GM12865 (cell line): ENCODE measurements at places on chromosomes 11 and 22.

DNA sequence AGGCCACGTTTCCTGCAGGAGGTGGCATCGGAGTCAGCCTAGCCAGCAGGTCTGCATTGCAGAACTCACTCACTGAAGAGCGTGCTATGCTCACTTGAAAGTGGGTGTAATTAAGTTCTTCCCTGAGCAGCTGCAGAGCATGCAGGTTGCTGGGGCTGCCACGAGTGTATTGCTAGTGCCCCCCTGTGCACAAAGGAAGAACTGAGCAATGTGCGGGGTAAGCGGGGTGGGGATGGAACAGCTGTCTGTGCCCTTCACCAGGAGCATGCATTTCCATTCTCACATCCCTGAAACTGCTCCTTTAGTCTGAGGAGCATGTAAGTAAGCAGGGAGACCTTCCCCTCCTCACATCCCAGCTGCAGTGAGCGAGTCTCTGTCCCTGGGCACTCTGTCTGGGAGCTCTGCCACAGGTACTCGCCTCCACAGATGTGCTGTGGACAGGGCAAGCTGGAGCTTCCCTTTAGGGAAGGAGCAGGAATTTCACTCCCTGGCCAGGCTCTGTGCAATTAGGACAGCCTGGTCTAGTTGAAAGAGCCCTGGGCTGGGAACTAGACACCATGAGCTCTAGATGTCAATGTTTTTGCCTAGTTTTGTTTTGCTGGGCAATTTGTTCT, 1031.8 kb downstream of the NTM start:
- peak; percentile 82 for DNase-seq

DNA sequence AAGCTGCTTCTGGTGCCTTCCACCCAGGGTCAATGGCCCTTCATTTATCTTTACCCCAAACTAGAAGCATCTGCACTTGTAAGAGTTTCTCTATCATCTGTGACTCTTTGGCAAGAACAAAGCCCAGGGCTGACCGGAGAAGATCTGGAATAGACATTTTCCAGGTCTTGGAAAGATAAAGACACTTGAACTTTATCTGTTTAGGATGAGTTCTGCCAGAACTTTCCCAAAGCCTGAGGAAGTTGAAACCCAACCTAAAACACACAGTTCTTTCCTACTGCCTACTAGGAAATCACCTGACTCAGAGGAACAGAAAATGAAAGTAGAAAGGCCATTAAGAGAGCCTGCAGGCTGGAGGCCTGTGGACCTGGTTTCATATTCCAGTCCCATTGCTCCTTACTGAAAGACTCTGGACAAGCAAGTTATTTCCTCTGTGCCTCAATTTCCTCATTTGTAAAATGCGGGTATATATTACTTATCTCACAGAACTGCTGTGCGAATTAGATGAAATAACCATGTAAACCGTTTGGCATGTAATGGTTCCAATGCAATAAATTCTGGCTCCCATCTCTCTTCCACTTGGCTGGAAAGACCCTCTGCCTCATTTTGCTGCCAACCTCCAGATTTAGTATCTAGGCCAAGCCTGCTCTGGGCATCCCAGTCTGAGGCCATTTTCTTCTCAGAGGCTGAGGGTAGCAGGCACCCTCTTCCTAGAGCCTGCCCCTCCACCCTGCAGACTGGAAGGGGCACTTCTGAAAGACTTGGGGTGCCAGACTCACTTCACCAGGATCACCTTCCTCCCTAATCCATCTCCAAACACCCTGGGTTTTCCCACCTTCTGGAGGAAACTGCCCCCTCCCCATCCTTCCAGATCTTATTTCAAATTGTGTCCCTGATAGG, 1.2 kb downstream of the UBE2L6 start:
- DNase-seq: peak; percentile 76

DNA sequence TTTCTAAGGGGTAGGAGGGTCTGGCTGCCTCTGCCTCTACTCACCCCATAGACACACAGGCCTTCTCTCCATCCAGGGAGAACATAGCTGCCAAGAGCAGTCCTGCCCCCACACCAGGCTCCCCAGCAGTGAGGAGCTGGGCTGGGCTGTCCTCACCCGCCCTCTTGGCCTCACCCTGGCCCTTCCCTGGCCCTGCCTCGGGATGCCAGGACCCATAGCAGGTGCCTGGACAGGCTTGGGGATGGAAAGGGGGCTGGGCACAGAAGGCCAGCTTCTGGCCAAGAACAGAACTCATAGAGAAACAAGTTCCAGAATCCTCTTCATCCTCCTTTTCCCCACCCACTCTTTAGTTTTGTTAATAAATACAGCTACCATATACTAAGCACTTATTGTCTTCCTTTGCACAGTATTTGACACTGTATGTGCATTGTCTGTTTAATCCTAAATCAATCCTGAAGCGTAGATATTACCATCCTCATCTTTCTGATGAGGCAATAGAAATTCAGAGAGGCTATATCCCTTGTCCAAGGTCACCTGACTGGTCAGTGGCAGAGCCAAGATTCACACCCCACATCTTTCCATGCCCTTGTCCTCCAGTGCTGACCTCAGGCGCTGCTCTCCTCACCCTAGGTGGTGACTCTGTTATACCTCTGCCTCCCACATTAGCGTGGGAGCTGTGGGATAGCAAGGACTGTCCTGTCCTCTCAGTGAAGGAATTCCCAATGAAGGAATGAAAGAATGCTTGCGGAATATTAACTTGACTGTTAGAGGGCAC, 22.0 kb upstream of the MYOD1 start:
- DNase-seq: no peak

GRCh38 chr11:124834526-124835180, 30.6 kb upstream of the ROBO3 start:
- DNase-seq: no peak

- no peak for DNase-seq
Observed at GRCh38 chr22:20011993-20012740, 4.5 kb downstream of the ARVCF start.

GRCh38 chr22:17562906-17563870, at the start of gene SLC25A18:
SLC25A18 (plus strand) TSS chr22:17563498; CDS start chr22:17579945, 16,447 bp downstream.
- DNase-seq: no peak

DNA sequence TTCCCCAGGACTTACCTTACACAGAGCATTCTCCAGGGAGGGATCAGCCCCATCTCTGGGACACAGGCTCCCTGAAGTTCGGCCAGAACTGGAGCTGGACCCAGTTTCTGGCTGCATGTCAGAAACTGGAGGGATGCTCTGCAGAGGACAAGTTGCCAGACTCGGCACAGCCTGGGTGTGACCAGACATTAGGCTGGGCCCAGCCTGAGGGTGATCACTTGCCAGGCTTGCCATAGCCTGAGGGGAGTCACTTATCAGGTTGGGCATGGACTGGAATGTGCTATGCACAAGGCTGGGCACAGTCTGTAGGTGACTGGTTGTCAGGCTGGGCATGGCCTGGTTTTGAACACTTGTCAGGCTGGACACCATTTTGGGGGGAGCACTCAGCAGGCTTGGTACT, 30.7 kb upstream of the STK33 start:
- DNase-seq: no peak

DNA sequence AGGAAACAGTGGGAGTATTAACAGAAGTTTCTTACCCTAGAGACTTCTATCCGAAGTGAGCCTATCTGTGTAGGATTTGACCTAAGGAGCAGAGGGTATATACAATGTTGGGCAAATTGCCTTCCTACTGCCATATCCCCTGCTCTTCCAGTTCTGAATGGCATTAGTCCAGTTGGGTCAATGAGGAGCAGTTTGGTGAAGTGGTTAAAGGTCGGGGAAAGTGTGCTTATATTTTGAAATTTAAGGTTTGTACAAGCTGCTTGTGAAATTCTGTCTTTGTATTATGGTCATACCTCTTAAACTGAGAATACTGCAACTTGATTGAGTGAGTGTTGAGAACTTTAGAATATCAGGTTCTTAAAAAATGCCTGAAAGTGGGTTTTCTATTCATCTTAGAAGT, 1.7 kb downstream of the EI24 start:
- no peak for DNase-seq

GRCh38 chr11:33045551-33046255, 6.3 kb downstream of the TCP11L1 start:
- DNase-seq: no peak

DNA sequence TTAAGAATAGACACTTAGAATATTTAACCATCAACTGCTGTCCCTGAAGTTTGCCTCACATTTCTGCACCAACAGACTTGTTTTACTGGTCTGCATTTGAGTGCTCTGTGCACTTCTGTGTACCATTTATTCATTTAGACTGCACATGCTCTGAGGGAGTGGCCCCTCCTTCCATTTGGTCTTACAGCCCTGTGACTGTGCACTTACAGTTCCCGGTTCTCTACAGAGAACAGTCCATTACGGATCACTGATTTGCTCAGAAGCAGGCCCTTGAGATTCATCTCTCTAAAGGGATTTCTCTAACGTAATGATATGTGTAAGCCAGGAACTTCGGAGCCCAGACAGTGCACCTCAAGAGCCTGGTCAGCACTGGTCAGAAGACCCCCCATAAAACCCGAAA, 247.3 kb upstream of the BLID start:
- DNase-seq: no peak

GRCh38 chr22:21051831-21052400, 6.2 kb downstream of the LRRC74B start:
- DNase-seq: peak; percentile 6

GRCh38 chr22:20574920-20575353, 67.5 kb downstream of the MED15 start:
- no peak for DNase-seq

DNA sequence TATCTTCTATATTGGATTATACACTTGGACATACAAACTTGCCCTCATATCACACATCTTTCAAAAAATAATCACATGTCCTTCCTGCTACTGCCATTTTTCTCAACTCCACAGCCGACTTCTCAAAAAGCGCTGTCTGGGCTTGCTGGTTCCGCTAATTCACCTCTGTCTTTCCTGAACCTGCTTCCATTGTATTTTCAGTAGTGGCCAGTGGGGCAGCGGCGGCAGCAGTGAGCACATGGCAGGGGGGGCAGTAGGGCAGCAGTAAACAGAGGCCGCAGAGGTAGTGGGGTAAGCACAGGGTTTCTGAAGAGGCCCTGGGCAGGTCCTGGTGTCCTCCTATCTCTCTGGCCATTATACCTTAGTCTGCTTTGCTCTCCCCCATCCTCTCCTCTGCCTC, 126.3 kb downstream of the RRAS2 start:
- no peak for DNase-seq

DNA sequence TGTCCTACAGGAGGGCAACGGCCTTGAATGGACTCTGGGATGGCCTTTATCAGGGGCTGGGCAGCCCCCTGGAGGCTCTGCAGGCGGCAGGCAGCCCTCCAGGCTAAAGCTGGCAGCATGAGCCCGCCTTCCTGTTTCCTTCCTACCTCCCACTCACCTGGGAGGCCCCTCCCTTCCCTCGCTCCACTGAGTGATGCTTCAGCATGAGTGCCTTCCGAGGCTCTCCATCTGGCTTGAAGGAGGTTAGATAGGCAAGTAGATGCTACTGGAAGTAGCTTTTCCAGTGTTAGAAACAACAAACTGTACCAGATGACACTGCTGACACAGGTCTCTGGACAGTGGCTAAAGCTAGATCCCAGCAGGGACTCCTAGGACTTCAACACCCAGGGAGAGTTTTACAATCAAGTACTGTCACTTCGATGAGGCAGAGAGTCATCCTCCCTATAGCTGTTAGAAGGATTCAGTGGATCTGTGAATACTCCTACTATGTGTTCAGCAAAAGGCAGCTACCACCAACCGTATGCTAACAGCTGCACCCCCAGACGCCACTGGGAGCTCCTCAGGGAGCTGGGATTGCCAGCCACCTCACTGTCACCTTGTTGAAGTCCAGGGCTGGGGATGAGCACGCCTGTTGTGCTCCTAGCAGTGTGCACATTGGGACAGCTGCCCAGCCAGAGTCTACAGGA, 4.1 kb upstream of the SLC25A1 start:
- DNase-seq: no peak

GRCh38 chr11:119875841-119876600, 147.0 kb upstream of the NECTIN1 start:
- DNase-seq: no peak

- no peak for DNase-seq
Observed at GRCh38 chr11:44913502-44913901, 37.2 kb downstream of the TP53I11 start.

GRCh38 chr11:27281740-27282590, 81.0 kb downstream of the CCDC34 start:
- DNase-seq: peak; percentile 50

DNA sequence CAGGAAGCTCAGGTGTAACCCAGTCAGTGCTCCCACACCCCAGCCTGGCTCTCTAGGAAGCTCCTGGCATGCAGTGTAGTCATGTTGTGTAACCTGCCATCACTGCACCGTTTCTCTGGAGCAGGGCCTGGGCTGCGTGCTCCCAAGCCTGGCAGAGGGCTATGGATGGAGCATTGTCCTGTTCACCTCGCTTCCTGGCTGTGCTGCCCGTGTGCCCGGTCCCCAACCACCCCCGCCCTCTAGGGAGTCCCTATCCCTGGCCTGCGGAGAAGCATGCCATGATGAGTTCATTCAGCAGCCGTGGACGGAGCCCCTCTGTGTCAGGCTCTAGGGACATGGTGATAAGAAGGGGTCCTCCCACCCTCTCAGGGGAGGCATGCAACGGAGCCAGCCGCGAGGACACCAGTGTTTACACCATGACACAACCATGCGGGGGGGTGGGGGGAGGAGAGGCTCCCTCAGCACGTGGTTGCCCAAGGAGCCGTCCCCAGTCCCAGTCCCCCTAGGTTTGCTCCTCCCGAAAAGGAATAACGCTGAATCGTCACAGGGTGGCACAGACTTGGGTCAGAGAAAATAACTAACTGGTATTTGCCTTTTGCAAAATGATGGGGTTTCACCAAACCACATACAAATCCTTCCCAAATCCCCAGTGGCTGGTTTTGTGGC, 73.1 kb downstream of the FBLN1 start:
- no peak for DNase-seq

- DNase-seq: no peak
Observed at GRCh38 chr11:75223954-75224643, 16.5 kb upstream of the TPBGL start.

DNA sequence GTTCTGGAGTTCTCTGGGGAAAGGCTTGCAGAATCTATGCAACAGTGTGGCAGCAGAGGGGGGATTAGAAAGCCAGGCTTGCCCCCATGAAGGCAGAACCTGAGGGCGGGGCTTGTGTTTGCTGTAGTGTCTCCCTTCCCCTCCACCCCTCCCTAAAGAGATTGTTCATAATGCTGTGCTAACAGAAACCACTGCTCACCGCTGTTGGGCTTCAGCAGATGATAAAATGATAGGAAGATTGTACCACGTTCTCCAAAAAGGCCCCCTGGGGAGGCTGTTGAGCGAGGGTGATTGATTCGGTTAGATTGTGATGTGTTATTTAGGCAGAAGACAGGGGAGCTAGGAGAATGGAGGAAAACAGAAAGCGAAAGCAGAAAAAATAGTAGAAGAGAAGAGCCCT, 215.2 kb upstream of the NCAM1 start:
- no peak for DNase-seq
